ENCODE measurements at places on chromosomes 2 and 18.

DNA sequence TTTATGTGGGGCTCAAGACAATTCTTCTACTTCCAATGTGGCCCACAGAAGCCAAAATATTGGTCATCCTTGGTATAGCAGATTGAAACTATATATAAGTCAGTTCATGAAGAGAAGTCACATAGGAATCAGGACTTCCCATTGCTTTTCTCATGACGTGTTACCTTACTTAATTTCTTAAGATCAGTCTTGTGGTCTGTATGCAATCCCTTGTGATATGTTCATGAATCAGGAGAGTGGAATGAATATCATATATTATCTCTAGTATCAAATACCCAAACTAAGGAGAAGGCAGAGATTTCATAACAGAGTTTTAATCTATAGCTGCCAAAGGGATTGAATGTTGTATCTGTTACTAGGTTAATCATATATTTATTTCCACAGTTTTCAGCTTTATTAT, 1390.4 kb downstream of the SUCLG1 start:
- no peak for DNase-seq

DNA sequence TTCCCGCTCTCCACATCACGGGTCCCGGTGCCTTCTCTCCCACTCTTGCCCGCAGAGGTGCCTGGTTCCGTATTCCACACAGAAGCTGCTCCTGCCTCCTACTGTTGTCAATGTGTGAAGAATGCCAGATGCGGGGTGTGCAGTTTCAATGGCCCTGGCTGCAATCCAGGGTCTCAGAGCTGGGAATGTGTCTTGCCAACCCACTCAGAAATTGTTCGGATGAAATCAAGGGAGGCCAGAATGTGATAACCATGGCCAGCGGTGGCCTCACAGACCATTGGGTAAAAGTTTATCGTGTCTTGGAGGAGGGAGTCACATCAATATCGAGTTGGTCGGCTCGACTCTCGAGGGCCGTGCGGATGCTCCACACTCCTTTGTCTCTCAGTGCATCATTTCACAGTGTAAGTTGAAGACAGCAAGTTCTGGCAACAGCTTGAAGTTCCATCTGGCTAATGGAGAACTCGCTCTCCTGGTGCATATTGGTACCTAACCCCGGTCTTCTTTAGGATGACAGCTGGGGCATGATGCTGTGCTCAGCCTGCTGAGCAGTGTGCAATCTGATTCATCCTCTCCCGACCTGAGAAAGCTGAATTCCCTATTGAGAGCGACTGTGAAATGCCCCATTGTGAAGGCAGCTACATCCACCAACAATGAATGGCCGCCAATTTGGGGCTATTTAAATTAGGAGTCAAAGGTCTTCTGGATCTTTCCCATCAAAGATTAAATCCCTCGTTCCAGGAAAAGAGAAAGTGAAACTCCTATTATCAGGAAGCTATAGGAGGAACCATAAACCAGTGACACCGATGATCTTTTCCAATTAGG, 389.0 kb downstream of the SOX11 start:
- no peak for DNase-seq

DNA sequence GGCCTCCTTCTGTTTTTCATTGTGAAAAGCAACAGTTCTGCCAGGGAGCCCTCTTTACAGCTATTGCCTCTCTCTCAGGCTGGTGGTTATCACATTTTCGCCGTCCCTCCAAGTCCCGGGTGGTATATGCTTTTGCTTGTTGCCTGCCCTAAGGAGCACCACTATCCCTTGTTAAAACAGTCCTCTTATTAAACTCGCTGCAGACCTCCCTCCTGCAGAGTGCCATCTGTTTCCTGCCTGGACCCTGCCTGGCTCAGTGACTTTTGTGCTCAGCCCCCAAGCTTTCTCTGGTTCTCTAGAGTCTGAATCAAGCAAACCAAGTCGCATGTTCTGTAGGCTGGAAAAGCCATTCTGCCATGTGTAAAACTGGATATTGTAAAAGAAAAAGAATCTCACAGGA, 72.1 kb upstream of the FHL2 start:
- no peak for DNase-seq

- no peak for DNase-seq
Observed at GRCh38 chr2:12514631-12515437, 201.9 kb upstream of the TRIB2 start.

- no peak for DNase-seq
Observed at GRCh38 chr2:7555260-7555659, 638.0 kb downstream of the RNF144A start.
